ENCODE measurements at places on chromosomes 1 and 21.

DNA sequence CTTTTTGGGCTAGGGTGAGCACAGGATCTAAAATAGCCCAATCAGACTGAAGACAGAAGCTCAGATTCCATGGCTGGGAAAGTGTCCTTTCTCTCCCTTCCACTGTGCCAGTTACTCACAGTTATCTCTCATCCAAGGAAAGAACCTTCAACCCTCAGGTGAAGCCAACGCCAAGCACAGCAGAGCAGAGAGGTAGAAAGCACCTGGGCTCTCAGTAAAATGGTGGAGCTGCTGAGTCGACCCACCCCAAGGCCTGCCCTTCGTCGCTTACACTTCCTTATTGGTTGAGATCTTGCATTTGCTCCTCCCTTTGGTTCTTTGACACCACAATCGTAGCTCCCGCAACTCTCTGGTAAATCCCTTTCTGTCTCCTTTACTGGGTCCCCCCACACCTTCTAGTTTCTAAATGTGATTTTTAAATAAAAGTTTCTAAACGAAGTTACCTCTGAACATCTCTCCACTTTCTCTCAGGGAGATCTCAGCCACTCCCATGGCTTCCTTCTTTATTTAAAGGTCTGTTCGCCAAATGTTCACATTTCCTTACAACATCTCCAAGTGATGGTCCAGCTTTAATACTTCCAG is 27.5 kb upstream of the SLC30A1 start:
- DNase-seq: no peak

DNA sequence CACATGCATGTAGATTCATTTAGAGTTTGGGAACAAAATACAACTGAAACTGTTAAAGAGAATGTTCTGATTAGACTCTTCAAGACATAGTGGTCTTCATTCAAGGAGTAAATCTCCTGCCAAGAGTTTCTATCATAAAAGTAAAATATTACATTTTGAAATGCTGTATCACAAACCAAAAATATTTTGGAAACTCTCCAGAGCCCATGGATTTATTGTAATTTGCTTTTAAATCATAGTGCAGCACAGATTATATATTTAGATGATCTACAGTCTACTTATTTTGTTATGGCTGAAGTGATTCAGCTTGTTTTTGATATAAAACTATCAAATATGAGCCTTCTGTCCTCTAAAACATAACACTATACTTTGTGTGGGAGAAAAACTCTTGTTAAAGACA is 105.3 kb downstream of the DISP1 start:
- no peak for DNase-seq

DNA sequence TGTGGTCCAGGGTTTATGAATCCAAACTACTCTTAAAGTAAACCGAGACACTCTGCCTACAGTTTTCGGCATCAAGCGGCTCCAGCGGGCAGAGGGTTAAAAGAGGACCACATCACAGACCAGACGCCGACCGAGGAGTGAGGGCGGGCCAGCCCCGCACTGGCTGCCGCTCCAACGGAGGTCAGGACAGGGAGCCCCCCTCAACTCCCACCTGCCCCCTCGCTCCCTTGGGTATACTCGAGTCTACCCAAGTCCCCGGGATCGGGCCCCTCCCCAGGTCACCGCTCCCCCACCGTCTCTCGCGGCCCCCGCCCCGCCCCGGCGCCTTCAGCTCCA is 312 bp downstream of the ARNT start:
- peak; percentile 43 for DNase-seq

DNA sequence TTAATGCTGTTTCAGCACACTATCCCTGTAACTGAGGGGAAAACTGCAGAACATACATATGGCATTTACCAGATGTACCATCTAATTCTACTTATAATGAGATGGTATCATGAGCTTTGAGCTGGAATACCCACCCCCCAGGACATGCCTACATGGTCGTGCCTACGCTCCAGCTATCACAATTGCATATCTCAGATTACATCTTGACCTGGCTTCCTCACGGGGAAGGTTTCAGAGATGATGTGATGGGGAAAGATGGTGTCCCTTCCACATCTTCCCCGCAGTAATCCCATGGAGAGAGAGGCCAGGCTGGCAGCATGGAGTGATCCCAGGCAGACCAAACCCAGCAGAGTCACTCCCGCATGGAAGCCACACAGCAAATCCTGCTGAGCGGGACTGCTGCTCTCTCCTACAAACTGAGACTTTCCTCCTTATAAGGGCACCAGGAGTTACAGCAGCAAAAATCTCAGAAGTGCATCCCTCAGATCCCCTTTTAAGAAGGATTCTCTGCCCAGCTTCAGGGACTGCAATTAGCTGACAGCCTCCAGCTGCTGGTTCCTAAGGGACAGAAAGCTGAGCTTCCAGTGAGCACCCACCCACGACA is 67.1 kb downstream of the KCNH1 start:
- no peak for DNase-seq

DNA sequence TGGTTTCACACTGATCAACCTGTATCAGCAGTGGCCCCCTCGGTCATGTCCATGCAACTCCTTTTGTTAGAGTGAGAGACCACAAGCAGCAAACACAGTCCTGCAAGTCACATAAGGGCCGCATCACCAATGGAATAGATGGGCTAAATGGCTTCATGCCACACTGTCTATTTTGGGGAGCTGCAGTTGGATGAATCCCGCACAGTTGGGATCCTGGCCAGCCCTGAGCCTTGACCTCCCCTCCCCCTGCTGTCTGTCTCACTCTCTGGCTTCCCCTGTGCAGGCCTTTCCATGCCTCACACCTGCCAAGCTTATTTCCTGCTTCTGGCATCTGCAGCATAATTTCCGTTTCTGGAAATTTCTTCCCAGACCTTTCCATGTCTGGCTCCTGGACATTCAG is 57.0 kb downstream of the CNIH3 start:
- DNase-seq: no peak

- DNase-seq: no peak
Measured at GRCh38 chr1:29703596-29704370, 467.5 kb downstream of the PTPRU start.

- DNase-seq: no peak
Measured at GRCh38 chr1:196860323-196860884, 27.4 kb upstream of the CFHR4 start.

DNA sequence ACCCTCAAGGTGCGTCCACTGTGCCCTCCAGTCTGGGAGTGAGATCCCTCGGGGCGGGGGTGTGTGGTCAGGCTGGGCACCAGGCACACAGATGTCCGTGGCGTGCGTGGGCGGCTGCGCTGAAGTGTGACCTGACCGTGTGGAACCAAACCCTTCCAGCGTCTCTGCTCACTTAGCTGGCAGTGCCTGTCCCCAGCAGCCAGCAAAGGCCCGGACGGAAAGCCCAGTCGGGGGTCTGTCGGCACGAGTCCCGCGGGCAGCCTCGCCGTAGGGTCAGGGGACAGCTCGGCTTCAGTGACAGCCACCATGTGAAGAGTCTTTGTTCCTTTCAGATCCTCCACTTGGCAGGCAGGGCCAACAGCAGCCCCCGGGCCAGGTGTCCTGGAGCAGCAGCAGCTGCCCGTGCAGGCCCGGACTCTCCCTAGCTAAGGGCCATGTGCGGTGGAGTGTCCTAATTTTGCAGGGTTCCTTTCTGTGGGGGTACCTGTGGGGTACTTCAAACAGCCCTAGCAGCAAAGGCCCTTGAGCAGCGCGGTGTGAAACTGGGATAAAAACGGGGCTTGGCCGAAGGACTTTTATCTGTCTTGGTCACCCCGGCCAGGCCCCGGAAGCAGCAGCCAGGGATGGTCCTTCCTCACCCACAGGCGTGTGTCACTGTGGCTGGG is 11.6 kb downstream of the TTLL10 start:
- DNase-seq: no peak

DNA sequence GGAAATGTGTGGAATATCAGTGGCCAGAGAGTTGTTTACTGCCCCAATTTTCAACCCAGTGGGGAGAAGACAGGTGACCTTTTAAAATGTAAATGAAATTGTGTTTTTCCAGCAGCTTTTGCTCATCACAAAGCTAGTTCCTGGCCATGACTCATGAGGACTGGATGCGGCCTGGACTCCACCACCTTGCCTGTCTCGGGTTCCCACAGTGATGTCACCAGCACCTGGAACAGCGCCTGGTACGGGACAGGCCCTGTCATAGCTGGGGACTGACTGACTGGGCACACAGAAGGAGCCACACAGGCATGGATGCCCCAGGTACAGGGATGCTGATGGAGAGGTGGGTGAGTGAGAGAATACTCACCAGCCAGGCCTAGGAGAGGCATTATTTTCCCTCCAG is 277.1 kb downstream of the AJAP1 start:
- no peak for DNase-seq

DNA sequence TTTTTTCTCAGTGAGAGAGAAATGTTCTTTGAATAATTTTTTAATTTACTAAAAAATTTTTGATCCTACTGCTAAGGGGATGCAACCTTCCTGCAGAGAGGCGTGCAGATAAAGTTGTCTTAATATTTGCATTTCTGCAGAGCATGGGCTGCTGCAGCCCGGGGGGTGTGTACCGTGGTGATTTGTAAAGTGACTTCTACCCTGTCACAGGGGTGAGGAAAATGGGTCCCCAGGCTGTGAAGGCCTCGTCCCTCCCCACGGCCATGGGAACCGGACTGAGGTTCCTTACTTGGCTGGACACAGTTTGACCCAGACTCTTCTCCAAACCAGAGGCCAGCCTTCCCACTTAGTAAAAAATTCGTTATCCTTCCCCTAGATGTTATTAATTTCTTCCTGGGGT is 9.5 kb upstream of the C1orf174 start:
- no peak for DNase-seq

- DNase-seq: no peak
Measured at GRCh38 chr1:150473659-150474058, 13.6 kb upstream of the TARS2 start.

DNA sequence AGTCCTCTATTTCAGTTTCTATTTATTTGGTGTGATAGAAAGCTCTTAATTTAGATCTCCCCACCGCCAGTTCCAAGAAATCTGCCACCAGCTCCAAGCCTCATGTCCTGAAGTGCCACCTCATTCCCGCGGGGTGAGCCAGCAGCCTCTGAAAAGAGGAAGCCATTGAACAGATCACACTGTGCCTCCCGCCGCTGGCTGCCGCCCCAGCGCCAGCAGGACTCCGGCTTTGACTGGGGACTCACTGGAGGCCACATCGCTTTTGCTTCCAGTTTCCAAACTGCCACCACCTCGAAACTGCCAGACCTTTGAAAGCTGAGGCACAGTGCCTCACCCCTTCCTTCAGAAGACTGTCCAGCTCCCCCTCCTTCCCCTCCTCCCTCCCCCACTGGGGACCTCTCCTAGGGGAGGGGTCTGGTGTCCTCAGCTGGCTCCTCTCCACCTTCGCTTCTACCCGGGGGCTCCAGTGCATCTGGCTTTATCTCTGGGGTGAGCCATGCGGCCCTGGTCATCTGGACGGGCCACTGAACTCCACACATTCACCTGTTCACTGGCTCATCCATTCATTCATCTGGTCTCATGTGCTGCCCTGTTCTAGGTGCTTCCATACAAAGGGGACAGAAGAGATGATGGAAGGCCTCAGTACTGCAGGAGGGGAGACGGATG is 58.9 kb downstream of the VPS26C start:
- DNase-seq: no peak

DNA sequence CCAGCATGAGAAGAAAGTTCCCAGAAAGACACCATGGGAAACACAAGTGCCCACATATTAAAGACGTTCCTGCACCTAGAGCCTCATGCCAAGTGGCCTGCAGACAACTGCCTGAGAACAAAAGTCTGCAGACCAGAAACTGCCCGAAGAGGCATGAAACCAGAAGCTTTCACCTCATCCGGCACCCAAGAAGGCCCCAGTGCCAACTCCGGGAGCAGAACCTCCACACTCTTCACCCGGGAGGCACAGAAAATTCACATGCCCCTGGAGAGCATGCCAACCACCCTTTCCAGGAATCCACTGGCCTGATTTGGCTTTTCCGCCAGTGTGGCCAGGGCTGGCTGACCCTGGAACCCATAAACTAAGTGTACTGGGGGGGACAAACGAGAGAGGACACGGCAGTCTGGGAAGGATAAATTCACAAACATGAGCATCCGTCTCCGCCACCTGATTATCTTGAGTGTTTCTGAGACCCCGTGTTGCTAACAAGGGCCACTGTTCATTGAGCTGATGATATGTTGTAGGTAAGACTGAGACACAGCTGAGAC is 6.8 kb downstream of the TFF2 start:
- DNase-seq: no peak

GRCh38 chr21:15437883-15438282 is 291.9 kb upstream of the USP25 start:
- DNase-seq: no peak

GRCh38 chr1:22418933-22419382 is 32.7 kb upstream of the ZBTB40 start:
- no peak for DNase-seq

DNA sequence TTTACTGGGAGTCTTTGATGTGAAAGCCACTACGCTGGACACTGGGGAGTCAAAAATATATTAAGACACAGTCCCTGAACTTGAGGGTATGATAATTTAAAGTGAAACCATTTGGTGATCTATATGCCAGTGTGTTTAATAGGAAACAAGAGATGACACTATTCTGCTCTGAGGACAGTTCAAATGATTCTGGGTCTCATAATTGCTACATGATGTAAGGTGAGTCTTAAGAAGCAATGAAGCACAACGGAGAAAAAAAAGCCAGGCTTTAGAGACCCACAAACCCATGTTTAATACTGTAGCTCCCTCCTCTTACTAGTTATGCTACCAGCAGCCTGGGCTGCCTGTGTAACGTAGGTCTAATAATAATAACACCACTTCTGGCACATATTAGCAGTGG is 14.2 kb upstream of the LRRC8D start:
- no peak for DNase-seq

DNA sequence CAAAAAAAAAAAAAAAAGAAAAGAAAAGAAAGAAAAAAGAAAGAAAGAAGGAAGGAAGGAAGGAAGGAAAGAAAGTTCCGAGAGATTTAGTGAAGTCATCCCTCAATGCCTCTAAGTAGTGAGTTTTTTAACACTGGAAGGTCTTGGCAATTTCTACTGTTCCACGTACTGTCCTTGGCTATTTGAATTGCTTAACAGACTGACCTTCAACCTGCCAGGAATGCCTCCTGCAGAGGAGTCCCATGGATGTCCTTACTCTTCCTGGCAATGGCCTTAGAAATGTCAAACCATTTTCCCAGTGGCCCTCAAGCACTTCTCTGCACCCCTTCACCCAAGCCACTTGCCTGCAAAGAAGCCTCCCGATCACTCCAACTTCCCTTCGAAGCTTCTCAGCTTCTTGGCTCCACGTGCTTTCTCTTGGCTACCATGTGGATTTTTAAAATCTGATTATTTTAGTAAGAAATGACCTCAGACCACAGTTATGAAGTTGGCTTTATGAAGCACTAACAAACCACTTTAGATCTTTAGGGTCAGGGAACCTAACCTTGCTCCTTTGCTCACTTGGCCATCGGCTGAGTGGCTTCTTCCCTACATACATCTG is 43.7 kb upstream of the ABCG1 start:
- DNase-seq: no peak

DNA sequence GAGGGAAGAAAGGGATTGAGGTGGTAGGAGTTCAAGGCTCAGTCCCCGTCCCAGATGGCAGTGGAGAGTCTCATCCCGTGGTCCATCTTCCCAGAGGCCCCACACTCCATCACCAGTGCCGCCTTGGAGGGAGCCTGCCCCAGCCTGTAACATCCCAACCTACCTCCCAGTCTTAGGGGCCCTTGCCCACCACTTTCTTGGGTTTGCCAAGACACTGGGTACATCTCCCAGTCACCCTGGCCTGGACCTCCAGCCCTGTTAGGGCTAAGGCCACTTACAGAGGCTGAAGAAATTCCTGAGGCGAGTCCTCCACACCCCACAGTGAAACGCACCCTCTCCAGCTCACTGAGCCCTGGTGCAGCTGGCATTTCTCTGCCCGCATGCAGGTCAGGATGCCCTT is 3.3 kb downstream of the TMEM200B start:
- no peak for DNase-seq

GRCh38 chr1:204680461-204680860 is 5.1 kb downstream of the LRRN2 start:
- no peak for DNase-seq

- no peak for DNase-seq
Measured at GRCh38 chr1:18628511-18628910, 2.1 kb upstream of the PAX7 start.
